Chondrocyte (in vitro differentiated cells): ENCODE measurements at places on chromosomes 3 and 15.

DNA sequence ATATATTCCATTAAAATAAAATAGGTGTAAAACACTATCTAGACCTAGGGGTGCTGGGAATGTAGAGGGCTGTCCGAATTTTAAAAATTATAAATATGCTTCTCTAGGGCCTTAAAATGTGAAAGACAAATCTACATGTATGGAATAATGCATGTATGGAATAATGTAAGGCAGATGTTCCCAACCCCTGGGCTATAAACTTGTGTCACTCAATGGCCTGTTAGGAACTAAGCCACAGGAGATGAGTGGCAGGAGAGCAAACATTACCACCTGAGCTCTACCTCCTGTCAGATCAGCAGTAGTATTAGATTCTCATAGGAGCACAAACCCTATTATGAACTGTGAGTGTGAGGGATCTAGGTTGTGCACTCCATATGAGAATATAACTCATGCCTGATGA lies 482.6 kb upstream of the TGFBR2 start:
- no peak for DNase-seq

GRCh38 chr3:36707623-36708409 lies 56.5 kb downstream of the DCLK3 start:
- no peak for DNase-seq

- DNase-seq: no peak
Measured at GRCh38 chr3:80439490-80439889, 671.7 kb upstream of the ROBO1 start.

DNA sequence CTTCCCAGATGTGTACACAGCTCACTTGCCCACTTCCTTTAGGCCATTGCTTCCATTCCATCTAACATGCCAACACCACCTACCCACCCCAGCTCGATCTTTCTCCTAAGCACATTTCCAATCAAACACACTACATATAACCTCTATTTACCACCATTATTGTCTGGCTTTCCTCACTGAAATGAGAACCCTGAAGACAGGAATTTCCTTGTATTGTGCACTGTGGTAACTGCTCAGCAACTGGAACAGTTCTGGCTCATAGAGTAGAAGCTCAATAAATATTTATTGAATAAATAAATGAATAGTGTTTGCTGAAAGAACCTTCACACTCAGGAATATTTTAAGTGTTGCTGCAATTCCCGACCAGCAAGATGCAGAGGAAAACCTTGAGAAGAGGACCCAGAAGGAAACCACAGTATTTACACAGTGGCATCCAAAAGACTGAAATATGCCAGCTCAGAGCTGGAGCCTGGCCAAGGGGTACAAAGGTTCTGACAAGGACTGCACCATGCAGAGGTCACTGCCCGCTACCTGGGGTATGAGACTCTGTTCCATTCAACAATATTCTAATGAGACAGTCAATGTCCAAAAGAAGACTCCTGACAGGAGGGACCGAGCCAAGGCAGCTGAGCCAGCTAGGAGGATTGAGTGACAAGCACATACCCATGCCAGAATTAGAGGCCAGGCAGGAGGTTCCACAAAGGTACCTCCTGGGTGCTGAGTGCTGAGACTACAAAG lies 168.8 kb downstream of the NUP210 start:
- DNase-seq: no peak

- no peak for DNase-seq
Measured at GRCh38 chr3:35549690-35550089, 89.6 kb upstream of the ARPP21 start.
